ENCODE measurements at places on chromosomes 4 and X.

DNA sequence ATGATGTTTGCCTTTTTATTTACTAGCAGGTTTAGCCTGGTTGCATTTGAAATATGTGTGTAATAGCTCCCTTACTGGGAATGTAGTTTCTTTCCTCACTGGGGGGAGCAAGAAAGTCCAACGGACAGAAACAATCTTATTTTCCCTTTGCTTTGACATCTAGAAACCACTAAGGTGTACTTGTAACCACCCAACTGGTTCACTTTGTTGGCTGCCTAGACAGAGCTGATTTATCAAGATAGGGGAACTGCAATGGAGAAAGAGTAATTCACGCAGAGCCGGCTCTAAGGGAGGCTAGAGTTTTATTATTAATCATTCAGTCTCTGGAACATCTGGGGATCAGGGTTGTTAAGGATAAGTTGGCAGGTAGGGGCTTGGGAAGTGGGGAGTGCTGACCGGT lies 30.3 kb downstream of the XG start:
- no peak for DNase-seq

DNA sequence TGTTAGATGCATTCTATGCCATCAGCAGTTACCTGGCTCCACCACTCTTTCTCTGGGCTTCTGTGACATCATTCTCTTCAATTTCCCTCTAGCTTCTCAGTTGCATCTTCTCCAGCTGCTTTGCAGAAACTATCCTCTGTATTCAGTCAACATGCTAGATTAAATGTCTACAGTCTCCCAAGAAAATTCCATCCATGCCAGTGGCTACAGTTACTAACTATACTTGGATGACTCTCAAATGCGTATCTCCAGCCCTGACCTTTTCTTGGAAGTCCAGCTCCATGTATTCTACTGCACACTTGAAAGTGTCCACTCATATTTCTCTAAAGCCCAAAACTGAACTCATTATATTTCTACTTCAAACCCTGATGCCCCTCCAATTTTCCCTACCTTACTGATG lies 232.3 kb upstream of the TENM3 start:
- DNase-seq, result no peak

- DNase-seq, result no peak
Measured at GRCh38 chr4:177680308-177680707, 238.1 kb upstream of the AGA start.

GRCh38 chrX:39677978-39678791 lies 419.6 kb downstream of the BCOR start:
- DNase-seq, result no peak

- DNase-seq, result no peak
Measured at GRCh38 chrX:71252221-71252620, 1.7 kb downstream of the ZMYM3 start.

DNA sequence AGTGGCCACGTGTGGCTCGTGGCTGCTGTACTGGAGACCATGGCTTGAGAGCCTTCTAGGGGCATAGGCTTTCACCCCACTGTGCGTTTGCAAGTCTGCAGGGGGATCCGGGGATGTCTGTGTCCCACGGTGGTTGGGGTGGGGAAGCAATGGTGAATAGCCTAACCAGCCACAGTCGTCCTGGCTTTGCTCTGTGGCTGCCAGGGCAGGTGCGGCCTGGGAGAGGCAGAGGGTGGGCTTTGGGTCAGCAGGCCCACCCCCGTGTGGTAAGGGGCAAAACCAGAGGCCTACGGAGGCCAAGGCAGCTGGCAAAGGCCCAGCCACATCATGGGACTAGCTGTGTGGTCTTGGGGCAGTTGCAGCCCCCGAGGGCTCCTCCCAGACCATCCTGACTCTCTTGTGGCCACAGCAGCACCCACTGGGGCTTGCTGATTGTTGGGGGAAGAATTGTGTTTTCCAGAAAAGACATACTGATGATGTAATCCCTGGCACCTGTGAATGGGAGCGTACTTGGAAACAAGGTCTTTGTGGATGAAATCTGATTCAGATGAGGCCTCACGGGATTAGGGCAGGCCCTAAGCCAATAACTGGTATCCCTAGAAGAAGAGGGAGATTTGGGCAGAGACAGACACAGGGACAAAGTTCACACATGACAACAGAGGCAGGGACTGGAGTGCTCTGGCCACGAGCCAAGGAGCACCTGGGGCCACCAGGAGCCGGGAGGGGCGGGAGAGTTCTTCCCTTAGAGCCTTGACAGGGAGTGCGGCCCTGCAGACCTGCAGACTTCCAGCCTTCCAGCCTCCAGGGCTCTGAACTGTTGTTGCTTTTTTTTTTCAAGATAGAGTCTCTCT lies 2.9 kb downstream of the CPZ start:
- DNase-seq, result no peak

DNA sequence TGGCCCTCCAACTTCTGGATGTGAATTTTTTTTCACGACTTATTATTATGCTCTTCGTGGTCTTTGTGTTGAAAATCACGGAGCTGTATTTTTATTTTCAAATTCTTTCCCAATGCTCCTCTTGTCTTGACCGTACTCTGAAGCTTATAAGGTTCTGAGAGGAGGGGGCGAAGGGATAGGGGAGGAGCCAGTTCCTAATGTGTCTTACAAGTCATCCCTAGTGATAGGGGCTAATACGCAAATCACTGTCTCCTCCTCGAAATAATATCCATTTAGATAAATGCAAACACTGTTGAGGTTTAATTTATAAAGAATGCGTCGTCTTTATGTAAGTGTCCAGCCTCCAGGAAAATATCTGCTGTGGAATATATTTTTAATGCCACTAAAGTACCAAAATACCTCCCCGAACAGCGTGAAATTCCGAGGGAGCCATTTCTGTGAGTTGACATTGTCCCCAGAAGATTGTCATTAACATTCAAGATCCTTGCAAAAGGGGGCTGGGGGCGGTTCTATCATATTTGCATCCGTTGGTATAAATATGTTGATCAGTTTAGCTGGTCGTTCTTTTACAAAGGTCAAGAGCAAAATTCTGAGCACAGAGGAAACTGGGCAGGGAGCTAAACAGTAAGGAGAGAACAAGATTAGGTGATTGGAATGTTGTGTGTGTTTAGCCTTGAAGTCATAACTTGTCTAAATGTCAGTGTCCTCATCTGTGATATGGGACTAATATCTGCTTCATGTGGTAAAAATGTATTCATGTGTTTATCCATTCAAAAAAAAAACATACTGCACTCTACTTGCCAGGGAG lies 3.7 kb upstream of the FAT1 start:
- no peak for DNase-seq

DNA sequence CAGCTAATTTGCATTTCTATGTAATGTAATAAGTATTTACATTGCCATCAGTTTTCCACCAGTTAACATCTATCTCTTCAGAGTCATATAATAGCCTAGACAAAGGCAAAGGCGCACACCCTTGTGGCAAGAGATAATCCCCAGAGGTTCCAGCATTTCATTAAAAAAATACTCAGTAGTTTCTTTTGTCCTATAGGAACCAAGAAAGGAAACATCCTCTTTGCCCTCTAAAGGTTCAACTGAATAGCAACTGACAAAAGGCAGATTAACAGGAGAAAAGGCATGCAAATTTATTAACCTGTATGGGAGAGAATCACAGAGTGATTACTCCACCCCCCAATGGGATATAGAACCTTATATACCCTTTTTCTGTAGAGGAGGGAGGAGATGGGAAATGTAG lies 48.4 kb downstream of the MAGEB17 start:
- no peak for DNase-seq

DNA sequence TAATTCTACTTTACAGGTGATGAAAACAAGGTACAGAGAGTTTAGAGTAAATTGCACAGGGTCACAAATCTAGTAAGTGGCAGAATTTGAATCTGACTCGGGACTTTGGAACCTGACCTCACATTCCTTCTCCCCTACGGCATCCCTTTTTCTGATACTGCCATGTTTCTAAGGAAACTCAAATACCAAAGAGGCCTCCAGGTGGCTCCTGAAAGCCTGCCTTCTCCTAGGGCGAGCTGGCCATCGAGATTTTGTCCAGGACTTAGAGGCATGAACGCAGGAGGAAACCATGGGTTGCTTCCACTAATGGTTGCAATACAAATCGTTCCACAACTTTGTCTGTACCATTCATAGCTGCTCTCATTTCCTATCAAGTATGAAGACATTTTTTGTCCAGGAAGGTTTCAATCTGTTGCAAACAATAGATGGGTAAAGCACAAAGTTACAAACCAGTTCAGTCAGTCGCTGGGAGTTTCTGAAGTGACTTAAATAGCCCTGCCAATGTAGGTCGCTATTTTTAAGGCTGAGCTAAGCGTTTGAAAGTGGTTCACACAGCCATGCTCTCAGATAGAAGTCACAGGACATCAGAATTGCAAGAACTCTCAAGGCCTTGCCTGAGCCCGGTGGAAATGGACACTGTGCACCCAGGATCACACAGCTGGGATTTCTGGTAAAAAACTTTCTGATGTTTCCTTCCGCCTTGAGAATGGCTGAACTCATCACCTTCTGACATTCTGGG lies 296.6 kb upstream of the PRPS2 start:
- no peak for DNase-seq
